COLO829 (cell line): ENCODE measurements at places on chromosomes 3 and 15.

DNA sequence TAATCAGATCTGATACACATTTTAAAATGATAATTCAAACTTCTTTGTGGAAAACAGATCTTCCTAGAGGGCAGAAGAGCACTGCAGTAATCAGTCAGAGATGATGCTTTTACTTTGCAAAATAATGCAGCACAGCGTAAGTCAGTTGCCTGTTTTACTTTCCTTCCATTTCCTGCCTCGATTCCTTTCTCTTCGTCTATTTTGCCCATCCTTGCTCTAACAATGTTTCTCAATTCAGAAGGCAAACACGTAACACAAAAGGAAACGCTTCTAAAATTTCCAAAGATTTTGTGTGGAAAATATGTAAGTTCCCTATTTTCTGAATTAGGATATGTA is 119.9 kb downstream of the P3H2 start:
- no peak for DNase-seq

DNA sequence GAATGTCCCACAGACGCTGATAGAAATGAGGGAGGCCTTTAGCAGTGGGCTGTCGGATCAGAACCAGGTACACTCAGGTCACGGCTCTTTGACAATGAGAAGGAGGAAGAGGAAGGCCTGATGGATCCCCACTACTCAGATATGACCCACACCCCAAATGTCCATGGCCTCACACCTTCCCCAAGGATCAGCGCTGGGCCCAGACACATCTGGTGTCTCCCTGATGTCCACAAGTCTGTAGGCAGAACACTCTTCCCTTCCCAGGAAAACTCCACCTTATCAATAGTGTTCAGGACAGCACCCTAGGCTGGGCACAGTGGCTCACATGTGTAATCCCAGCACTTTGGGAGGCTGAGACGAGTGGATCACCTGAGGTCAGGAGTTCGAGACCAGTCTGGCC is 33.3 kb upstream of the SFMBT1 start:
- DNase-seq: no peak

DNA sequence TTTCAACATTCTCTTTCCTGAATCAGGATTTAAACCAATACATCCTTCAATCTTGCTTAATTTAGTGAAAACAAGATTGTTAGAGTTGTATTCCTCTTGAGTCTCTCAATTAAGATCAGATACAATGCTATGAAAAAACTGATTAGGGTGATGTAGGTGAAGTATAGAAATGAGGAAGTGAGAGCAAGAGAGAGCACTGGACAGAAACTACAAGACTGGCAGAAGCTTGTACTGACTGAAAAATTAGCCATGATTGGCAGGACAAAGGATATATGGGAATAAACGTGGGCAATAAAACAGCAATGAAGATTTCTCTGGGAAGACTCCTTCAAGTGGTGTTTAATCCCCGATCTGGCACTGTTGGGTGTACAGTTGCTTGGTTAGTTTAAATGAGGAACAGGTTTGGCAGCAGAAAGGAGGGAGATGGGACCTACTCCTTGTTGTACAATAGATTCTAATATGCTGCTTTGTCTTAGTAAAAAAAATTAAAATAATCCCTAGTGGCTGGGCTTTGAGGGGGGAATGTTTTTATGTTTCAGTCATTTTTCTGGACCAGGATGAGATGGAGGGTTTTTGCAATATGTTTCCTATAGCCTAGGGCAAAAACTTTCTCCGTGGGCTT is 252.7 kb downstream of the SLC9A9 start:
- DNase-seq: no peak

- DNase-seq: no peak
Measured at GRCh38 chr3:134613006-134613520, 37.8 kb downstream of the KY start.

DNA sequence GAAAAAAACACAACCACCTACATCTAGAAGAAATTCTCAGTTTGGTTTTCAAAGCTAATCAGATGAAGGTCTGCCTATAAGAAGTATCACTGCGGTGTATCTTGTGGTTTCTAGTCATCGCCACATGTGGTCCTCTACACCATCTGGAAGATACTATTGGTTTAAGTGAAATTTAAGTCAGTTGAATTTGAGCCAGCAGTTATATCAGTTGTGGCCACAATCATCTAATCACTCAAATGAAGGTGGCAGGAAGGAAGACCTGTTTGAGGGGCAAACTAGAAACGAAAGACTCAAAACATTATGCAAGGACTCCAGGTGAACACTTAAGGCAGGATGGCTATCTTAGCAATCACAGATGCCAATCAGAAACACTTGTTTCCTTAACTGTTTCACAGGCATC is 48.7 kb downstream of the ETV5 start:
- no peak for DNase-seq

GRCh38 chr15:65901836-65902235 is 32.5 kb downstream of the RAB11A start:
- DNase-seq: no peak

DNA sequence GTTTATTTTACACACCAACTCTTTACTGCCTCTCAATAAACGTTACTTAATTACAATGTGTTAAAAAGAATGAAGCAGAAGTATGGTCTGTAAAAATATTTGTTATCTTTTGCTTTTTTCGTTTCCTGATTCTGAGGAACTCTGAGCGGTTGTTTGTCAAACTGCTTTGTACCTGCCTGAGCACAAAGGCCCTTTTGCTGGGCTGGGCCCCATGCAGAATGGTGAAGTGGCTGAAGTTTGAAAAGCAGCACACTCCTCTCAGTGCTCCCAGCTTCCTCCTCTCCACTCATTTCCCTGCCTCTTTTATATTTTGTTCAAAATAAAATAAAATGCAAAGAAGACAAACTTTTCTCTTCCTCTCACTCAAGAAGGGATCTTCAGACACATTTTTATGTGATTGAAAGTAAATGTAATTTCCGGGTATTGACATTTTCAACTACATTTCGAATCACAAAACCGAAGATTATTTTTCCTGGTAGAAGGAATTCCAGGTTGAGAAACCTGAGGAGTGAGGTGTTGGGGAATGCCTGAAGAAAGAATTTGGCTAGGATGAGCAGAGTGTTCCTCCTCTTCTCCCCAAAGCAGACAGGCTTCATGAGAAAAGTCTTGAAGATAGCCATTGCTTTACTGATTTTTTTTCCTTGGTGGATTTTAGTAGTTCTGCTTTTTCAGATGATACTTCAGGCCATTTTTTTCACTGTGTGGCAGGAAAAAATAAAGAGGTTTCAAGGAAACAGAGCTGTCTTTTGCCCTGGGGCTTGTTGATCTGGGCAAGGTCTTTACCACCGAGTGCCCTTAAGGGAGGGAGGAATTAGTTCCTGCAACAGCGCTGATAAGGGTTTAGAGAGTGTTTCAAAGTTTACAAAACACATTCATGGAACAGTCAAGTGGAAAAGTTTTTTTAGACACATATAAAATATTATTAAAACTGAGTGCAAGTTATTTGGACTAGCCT is 229.8 kb downstream of the NFKBIZ start:
- no peak for DNase-seq

GRCh38 chr3:196197524-196197923 is 13.7 kb downstream of the ZDHHC19 start:
- no peak for DNase-seq

DNA sequence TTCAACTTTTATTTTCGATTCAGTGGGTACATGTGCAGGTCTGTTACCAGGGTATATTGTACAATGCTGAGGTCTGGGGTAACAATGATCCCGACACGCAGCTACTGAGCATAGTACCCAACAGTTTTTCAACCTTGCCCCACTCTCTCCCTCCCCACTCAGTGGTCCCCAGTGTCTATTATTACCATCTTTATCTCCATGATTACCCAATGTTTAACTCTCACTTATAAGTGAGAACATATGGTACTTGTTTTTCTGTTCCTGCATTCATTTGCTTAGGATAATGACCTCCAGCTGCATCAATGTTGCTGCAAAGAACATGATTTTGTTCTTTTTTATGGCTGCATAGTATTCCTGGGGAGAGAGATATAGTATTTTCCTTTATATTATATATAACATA is 75.7 kb upstream of the EPHB3 start:
- no peak for DNase-seq

- peak; percentile 84 for DNase-seq
Measured at GRCh38 chr15:74193299-74193718, 9.3 kb downstream of the STRA6 start.

- DNase-seq: no peak
Measured at GRCh38 chr3:34504366-34504765, 705.9 kb downstream of the PDCD6IP start.

DNA sequence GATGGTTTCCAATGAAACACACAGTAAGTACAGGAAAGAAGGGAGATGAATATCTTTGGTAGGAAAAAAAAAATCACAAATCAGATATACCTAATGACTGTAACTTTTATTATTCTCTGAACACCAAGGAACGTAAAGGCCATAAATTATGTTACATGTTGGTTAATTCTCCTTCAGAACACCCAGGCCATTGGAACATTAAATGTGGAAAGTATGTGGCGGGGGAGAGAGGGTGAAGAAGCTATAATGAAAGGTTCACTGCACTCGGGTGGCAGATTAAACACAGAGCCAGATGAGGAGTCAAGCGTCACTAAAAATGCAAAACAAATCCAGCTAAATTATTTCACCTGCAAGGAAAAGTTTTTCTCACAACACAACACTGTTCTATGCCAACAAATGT is 193.8 kb downstream of the FHIT start:
- DNase-seq: no peak

DNA sequence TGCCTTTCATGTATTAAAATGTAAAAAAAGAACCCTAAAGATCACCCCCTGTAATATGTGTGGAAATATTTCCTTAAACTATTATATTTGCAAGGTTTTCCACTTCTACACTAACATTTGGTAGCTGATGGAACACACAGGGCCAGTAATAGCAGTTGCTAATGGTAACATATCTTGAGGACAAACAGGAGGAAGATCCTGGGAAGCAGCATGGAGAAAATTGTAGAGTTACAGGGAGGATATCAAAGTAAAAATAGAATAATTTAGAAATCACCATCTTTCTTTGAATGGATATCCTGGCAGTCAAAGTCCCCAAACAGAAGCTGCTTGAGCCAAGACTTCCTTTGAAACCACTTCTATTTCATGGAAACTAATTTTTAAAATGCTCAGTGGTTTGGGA is 29.5 kb upstream of the OSTN start:
- DNase-seq: no peak

DNA sequence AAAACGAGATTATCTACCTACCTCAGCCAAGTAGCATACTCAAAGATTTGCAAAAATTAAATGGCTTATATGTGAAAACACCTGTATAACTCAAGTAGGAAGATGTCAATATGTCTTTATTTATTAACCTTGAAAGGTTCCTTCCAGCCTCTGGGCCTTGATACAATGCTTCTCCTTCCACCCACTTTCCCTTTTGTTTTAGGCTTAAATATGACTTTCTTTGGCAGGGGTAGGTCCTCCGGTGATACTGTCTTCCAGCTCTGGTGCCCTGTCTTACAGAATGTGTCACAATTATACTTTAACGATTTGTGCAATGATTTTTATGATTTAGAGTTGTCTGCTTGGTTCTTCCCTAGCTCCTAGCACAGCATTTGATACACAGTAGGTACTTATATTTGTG is 4.1 kb downstream of the LINS1 start:
- DNase-seq: no peak

GRCh38 chr15:32747921-32748342 is 30.1 kb downstream of the GREM1 start:
- DNase-seq: no peak

- no peak for DNase-seq
Measured at GRCh38 chr3:155870945-155871745, 695 bp downstream of the GMPS start.

DNA sequence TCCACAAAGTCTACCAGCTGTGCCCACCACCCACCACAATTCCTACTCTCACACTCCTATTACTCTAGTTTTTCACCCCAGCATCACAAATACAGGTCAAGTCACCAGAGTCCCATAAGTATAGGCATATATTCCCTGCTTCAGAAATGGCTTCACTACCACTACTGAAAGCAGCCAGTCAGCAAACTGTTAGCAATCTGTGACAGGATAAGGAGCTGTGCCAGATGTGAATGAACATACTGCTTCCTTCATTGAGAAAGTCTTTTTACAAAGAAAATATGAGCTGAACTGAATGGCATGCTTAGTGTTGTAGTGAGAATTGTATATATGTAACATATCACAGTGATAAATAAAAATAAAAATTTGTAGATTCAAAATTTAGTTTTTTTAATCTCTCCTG is 76.8 kb downstream of the C3orf85 start:
- DNase-seq: no peak

GRCh38 chr15:63901912-63902670 is 68.3 kb upstream of the HERC1 start:
- DNase-seq: no peak

GRCh38 chr15:64921711-64922110 is 10.0 kb downstream of the ANKDD1A start:
- no peak for DNase-seq

DNA sequence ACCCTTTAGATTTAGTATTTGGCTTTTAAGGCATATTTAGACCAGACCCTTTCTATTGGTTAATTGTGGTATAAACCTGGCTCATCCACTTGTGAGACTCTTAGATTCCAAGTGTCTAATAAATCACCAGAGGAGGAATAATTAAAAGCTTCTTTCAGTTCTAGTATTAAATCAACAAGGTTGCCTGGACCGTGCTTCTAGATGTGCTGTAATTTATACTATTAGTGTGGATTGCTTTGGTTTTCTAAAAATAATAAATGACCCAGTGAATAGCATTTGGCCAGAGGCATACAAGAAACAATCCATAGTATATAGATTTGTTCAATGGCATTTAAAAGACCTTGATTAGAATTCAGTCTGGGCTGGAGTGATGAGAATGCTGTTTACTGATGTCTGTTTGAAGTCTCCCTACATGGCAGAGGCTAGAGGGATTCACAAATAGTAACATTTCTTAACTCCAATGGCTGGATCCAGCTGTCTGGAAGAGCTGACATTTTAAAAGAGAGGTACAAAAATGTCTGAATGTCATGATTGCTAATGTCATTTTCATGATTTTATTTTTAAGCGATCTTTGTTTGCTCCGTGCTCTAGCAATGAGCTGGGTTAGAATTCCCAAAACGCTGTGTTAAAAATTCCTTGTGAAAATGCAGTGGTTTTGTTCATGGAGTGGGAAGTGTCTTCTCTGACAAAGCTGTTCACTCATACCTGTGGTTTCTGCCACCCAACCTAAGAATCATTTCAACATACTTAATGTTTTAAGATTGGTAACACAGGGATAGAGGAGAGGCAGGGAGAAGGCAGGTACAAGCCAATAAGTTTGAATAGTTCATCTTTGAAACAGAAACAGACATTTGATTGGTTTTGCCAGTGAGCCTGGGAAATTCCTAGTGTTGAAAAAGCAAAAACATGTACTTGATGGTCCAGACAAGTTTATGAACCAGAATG is 89.9 kb downstream of the RBMS3 start:
- DNase-seq: no peak

DNA sequence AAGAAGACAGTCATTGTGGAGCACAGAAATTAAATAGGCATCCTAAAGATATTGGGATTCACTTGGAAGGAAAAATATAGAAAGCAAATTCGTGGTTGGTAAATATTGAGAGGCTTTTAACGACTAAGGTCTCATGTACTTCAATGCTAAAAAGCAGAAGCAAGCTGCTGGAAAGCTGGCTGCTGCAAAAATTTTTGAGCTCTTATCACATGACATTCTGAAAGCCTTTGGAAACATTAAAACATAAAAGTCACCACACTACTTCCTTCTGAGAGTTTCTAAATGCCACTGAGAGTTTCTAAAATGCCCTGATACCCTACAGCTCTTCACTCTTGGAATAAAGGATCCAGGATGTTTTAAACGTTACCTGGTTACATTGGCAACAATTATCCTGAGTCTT is 39.0 kb upstream of the CBLB start:
- no peak for DNase-seq
